Posterior cingulate gyrus (tissue), 11 donors: ENCODE measurements at places on chromosomes 1 and 21.

DNA sequence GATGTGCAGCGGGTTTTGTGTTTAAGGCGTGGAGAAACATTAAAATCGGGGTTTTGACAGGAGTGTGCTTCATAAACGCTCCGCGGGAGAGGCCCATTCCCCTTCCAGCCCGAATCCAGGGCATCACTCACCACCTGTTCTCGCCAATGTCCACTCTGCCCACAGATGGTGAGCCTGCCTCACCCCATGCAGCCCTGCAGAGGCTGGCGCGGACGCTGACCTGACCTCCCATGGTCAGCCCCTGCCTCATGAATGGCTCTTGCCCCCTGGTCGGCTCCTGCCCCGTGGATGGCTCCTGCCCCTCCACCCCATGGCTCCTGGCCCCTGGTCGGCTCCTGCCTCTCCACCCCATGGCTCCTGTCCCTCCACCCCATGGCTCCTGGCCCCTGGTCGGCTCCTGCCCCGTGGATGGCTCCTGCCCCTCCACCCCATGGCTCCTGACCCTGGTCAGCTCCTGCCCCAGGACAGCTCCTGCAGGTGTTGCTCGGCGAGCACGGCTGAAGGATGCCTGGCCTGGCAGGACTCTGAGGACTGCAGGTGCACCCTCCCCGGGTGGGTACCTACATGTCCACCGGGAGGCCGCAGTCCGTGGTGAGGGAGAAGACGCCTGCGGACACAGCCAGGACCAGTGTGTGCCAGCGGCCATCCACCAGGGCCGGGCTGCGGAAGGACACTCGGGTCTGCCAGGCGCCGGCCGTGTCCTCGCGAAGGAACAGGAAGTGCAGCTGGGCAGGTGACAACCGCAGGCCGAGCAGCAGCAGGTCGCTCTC is 6.7 kb downstream of the KRTAP10-1 start:
- DNase-seq: peak; percentile 4

- no peak for DNase-seq
Measured at GRCh38 chr1:17075470-17076255, 21.8 kb upstream of the SDHB start.

DNA sequence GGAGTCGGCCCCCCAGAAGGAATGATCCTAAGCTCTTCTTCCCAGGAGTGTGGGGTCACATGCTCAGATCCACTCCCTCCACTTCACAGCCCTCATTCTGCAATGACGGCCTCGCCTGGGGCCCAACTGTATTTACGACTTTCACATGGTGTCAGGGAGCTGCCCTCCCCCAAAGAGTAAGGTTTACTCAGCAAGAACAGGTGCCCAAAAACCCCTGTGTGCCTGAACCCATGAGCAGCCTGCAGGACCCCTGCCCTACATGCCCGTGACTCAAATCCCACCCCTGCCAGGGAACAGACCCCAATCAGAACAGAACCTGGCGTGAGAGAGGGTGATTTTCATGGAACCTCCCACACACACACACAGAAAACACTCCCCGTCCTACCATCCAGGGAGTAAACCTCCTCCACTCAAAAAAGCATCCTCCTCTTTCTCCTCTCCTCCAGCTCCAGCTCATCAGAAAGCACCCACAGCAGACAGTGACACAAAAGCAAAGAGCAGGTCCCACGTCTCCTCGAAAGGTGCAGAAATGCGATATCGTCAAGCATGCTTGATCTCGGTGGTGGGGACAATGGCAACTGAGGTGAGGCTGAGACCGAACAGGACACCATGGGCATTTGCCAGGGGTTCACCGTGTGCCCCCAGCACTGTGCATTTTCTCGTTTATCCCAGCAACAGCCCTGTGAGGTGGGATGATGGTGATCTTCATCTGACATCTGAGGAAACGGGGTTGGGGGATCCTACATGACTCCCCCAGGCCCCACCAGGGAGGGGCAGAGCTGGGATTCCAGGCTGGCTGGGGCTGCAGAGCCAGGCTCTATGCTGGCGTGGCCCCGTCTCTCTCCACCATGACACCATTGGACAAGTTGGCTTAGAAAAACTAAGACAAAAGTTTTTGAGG is 397.9 kb downstream of the NPHP4 start:
- DNase-seq: no peak

DNA sequence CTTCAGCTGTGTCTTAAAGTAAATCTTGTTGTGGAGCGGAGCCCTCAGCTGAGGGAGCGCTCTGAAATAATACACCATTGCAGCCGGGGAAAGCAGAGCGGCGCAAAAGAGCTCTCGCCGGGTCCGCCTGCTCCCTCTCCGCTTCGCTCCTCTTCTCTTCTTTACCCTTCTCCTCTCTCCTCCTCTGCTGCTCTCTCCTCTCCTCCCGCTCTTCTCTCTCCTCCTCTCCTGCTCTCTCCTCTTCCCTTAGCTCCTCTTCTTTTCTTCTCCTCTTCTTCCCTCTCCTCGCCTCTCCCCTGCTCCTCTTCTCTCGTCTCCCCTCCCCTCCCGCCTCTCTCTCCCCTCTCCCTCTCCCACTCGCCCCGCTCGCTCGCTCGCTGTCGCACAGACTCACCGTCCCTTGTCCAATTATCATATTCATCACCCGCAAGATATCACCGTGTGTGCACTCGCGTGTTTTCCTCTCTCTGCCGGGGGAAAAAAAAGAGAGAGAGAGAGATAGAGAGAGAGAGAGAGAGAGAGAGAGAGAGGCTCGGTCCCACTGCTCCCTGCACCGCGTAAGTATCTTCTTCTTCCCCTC is at the start of gene PROX1:
TSS of gene PROX1 (plus strand) at position 47 of the 580 bp plus-strand sequence. CDS start 8,563 bp downstream, outside the sequence.
- peak; percentile 46 for DNase-seq

GRCh38 chr1:27660300-27660835 is 11.6 kb downstream of the IFI6 start:
- no peak for DNase-seq

- DNase-seq: no peak
Measured at GRCh38 chr1:109802136-109802900, 38.6 kb upstream of the EPS8L3 start.

DNA sequence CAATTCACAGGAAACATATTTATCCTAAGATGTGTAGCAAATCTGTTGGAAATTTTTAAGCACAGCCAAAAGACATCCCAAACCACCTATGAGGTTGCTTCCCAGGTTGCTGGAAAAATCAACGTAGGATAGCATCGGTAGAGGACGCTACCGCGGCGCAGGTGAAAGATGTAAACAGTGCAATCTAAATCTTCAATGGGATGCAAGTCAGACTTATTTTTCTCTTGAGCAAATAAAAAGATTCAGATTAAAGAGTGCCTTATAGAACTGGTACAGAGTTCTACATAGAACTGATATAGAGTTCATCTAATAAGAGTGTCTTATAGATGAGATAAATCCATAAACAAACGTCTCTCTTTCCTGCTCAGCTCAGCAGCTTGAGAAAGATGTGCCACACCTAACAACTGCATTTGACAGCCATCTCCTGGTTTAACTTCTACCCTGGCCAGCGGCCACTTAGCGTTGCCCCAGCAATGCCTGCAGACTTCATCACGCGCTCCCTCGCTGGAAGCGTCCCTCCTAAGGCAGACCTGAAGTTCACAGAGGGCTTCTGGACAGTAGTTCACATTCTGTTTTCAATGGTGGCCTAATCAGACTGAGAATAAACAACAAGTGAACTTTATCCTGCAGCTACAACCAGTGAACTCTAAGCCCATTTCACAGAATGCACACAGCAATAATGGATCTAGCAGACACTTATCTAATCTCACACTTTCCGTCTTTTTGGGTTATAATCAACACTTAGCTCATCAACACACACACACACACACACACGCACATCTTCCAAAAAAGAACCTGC is 164.5 kb downstream of the TOMM20 start:
- no peak for DNase-seq

- no peak for DNase-seq
Measured at GRCh38 chr1:79006564-79006963, at the start of gene ADGRL4. Gene ADGRL4 (minus strand): TSS chr1:79006730. CDS start chr1:79006654, 76 bp downstream.

GRCh38 chr1:167599957-167600581 is 30.0 kb upstream of the RCSD1 start:
- no peak for DNase-seq

DNA sequence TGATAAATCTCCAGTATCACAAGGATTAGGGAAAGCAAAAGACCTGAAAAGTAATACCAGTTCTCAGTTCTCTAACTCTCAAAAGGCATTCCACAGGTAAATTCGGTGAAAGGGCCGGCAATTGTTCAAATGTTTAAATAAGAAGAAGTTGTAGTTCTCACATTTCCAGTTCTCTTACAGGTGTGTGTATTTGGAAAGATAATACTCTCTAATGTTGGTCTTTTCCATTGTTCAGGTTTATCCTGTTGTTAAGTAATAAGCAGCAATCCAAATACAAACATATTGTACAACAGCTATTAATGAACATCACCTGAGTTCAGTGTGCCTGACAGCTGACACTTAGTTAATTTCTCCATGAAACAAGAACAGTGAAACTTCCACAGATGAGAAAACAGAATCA is 13.2 kb upstream of the PRKAB2 start:
- DNase-seq: no peak

- peak; percentile 65 for DNase-seq
Measured at GRCh38 chr1:7422966-7423365, 348.1 kb upstream of the VAMP3 start.

DNA sequence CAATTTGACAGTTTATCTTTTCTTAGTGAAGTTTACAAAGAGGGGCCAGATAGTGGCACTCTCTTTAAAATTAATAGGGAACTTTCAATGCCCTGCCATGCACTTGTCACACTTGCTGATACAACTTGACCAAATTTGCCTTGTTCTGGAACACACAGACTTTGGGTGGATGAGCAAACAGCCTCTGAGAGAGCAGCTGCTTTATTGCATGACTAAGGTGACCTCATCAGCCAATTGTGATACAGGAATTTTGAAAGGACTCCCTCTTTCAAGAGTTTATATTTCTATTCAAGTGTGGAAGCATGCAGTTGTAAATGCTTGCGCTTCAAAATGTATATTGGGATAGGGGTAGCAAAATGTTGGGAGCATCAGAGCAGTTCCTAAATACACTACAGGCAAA is 2.1 kb upstream of the RGS1 start:
- DNase-seq: no peak
